ENCODE measurements at places on chromosomes 3 and 15.

DNA sequence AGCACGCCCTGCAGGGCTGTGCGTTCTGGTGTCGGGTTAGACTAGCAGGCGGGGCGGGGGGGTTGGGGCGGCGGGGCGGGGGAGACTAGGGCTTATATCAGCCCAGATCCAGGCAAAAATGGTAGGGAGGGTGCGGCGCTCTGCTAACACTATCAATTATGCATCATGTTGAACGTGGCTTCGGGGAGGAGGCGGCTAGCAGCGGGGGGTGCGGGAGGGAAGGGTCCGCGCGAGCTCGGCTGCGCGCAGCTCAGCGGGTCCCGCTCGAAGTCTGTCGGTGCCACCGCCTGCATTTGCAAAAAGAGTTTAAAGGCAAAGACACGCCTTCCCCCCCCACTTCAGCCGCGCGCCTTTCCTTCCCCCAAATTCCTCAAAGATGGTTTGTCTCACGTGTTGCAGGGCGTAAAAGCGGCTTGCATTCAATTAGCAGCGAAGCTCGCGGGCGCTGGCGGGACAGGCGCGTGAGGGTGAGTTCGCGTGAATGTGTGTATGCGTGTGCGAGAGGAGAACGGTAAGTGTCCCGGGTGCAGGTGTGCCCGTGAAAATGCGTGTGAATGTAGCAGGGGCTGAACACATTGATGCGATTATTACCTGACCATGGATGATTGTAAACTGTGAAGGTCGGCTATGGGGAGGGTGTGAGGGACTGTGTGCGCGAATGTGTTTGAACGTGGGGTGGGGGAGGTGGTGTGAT lies at the start of gene ISLR2:
TSS of gene ISLR2 (plus strand) at position 432 of the 694 bp plus-strand sequence. CDS start 2,169 bp downstream, outside the sequence.
- DNase-seq, result no peak

DNA sequence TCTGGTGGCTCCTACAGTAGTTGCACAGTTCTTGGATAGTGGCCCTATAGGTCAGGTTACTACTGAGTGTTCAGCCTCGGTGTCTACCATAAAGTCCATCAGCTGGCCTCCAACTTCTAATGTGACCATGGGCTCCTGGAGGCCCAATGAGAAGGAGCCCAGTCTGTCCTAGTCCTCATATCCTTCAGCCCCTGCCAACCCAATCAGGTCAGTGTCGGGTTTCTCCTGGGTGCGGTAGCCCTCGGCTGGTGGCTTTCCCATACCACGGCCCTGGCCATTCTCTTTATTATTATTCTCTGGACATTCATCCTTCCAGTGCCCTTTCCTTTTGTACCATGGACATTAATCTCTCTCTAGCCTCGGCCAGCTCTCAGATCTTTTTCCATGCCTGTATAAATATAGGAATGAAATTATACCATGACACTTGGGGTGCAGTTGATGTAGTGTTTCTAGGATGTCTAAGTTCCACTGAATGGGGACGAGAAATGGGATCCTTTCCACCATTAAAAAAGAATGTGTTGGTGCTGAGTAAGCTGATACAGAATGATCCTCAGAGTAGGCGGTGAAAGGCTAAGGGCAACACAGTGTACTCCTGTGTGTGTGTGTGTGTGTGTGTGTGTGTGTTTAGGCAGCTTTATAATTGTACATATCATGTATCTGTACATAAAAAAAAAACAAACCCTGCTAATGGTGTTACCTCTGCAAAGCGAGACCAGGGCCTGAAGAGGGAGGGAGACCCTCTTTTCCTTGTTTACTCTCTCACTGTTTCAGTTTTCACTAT lies 19.3 kb upstream of the NOX5 start:
- DNase-seq, result no peak

- peak; percentile 56 for DNase-seq
These were observed 203.7 kb downstream of the ABHD5 start for GRCh38 chr3:43894176-43895049.

DNA sequence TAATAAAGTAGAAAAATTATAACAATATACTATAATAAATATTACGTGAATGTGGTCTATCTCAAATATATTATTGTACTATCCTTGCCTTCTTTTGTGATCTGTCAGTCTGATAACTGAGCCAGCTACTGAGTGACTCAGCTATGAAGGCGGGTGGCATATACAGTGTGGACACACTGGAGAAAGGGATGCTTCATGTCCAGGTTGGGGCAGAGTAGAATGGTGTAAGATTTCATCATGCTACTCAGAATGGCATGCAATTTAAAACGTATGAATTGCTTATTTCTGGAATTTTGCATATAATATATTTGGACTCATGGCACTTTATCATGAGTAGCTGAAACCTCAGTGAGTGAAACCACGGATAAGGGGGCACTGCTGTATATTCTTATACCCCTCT lies 172.9 kb upstream of the TBC1D5 start:
- no peak for DNase-seq

DNA sequence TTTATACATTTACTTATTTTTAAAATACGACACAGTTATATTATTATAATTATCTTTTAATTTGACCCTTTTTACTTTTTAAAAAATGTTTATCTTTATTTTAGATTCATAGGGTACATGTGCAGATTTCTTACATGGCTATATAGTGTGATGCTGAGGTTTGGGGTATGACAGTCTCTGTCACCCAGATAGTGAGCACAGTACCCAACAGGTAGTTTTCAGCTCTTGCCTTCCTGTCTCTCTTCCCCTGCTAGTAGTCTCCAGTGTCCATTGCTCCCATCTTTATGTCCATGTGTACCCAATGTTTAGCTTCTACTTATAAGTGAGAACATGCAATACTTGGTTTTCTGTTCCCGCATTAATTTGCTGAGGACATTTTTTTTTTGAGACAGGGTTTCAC lies 21.8 kb upstream of the KCNMB2 start:
- DNase-seq, result no peak

GRCh38 chr15:35757765-35758164 lies 211.8 kb upstream of the DPH6 start:
- DNase-seq, result no peak

DNA sequence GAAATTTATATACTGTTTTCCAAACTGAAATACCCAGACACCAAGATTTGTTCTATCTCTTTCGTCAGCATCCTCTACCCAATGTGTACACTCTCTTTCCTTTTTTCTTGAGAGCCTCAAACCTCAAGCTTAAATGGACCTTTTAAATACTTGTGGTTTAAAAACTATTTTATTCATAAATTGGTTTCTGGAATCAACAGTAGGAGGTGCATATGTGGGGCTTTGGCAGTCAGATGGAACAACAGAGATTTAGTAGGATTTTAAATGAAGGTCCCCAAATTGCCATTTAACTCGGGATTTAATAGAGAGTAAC lies 33.2 kb downstream of the ANXA2 start:
- DNase-seq, result peak; percentile 10

GRCh38 chr15:82159922-82160321 lies 102.6 kb downstream of the EFL1 start:
- no peak for DNase-seq

- DNase-seq, result no peak
These were observed 9.7 kb upstream of the LRRC15 start for GRCh38 chr3:194379231-194379630.

GRCh38 chr15:80216911-80217310 lies 35.1 kb downstream of the CTXND1 start:
- no peak for DNase-seq

DNA sequence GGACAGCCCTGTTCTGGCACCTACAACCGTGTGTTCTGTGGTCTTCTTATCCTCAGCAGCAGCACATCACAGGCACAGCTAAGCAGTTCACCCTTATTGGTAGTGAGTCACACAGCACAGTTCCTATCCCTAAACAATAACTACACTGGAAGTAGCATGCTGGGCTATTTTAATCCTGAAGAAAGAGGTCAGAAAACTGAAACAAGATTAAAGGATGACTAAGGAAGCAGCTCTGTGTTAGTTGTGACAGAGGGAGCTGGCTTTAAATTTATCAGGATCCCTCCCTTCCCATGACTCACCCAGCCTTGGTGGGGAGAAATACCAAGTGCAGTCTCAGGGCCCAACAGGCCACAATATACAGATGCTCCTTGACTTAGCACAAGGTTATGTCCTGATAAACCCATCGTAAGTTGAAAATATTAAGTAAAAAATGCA lies 144.3 kb downstream of the ERC2 start:
- no peak for DNase-seq

GRCh38 chr3:3586843-3587646 lies 212.2 kb upstream of the LRRN1 start:
- no peak for DNase-seq

DNA sequence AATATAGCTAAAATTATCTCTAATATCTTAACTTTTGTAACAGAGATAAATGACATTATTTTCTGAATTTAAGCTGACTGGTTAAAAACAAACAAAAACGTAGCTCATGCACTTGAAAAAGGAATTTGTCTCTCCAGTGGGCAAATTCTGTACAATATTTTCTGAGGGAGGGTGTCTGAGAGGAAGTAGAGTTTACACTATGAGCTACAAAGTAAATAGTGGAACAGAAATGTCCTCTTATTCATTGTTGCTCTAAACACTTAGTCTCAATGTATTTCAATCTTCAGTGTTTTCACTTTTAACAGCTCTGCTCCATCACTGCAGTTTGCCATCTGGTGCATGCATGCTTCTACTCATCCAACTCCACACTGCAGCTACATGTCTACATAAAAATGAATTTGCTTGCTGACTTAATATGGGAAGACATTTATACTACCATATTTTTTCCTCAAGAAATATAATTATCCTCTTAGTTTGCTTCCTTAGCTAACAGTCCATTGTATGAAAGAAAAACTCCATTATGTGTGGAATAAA lies 817.4 kb upstream of the LMCD1 start:
- no peak for DNase-seq

- no peak for DNase-seq
These were observed 996.5 kb downstream of the TUSC7 start for GRCh38 chr3:117706037-117706436.

DNA sequence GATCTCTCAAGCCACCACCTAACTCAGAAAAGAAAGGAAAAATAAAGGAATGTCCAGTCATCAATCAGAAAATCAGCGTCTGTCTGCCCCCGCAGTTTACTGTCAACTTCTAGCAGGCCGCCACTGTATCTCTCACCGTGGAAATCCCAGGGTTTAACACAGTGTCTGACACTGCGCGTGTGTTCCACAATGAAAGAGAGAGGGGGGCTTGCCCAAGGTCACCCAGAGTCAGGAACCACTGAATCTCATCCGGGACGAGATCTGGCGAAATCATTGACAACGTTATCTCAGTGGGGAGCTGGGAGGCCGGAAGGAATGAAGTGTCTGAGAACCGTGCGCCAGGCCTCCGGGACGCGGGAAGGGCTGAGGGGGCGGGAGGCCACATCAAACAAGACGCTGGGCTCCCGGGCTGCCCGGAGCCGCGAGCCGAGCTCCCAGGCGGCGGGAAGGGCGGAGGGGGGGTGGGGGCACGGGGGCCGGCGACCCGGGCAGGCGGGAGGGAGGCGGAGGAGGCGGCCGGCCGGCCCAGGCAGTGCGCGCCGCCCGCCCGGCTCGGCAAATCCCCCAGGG lies 2.2 kb upstream of the HES1 start:
- no peak for DNase-seq

GRCh38 chr3:149902498-149903139 lies 68.1 kb downstream of the PFN2 start:
- no peak for DNase-seq

DNA sequence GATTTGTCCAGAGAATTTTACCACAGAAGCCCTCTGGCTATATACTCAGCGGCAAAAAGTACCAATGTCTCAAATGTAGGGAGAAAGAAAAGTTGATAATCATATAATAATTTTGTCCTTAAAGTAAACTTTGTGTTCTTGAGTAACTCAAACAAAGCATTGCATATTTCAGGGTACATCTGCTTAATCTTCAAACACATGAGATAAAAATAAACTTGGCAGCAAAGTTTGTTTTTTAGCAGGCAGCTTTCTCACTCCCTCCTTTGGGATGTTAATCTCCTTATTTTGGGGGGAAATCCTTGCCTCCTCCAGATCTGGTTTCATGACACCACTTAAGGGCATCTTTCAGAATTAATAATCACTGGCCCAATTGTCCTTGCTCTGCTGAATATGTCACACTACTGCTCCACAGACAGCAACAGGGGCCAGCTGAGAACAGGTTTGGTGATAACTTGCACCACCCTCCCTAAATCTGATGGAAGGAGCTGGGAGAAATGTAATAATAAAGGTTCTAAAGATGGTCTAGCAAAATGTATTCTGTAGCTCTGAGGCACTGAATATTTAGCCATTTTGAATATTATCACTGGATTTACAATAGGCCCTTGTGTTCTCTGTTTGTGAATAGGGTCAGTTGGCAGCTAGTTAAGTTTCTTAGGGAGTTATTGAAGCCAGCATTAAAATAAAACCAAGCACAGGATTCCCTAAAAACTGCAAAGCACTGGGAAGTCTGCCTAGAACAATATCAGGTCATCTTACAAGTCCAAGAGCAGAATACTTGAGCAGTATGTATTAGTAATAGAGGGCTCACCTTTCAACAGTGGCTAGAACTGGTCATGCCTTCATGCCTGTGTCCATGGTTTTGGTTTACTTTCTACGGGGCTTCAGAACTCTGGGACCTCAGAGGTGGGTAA lies 79.2 kb downstream of the EFL1 start:
- no peak for DNase-seq

DNA sequence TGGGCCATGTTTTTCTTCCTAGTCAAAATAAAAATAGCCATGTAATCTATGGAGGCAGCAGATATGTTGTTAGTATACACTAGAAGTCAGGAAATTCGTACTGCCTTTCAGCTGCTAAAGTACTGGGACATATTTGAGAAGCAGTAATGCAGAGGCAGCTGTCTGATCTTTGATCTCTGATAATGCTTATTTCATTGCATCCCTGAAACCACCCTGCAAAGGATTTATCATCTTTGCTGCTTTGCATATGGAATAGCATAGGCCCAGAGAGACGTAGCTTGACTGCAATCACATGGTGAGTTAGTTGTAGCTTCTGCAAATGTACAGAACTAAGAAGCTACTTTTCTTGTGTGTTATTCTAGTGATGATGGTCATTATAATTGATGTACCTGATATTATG lies 52.4 kb downstream of the RBM6 start:
- no peak for DNase-seq

DNA sequence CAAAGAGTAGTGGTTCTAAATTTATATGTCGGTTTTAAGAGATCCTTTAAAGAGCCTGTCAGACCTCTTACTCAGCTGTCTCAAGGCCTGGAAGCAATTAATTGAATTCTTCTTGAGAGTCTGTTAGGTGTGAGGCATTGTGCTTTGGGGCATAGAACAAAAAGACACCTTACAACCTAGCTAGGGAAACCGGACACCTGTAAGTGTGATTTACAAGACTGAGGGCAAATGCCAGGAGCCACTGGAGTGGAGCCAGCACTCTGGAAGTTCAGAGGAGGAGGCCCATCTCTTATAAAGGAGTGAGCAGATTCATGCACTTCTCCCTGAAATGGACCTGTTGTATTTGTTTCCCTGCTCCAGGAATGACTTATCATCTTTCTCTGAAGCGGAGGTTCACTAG lies 97.7 kb upstream of the NUDT16 start:
- no peak for DNase-seq

GRCh38 chr3:116469546-116469945 lies 24.3 kb upstream of the LSAMP start:
- no peak for DNase-seq

GRCh38 chr15:74194572-74195559 lies 7.7 kb downstream of the STRA6 start:
- DNase-seq, result no peak

All from DMS79 treated with DMSO at 0.1 percent for 48 hours (cell line).